Astrocyte (in vitro differentiated cells and primary cell): ENCODE measurements at places on chromosomes 16 and 17. TPM values are rescaled to one million over a fixed set of nuclear protein-coding genes. Genes with fewer than 3 reads are reported as not detected.
A peak's percentile ranks its signal among the peaks of the same experiment; 100 is the strongest.

DNA sequence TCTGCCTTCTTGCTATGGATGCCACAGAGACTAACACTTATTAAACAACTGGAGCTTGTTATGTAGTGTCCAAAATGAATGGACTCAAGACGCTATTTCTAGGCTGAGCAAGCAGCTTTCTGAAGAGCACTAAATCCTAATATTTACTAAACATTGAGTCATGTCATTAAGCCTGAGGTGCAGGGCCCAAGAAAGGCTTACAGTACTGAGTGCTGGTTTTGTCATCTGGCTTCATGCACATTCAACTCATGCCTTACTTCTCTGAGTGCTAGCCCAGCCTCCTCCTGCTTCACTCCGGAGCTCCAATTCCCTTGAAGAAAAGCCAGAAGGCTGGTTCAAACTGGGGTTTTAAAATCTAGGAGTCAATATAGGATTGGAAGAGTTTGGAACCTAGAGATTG lies 363.3 kb upstream of the CDH5 start:
- no peak overlapping the region for H3K4me3 ChIP-seq
- peaks cover 13% of the 10 kb centered on the region for H3K4me1 ChIP-seq
- H3K36me3 ChIP-seq, result no peaks in the 10 kb centered on the region
- no peak overlapping the region for H3K27ac ChIP-seq
- H3K27me3 ChIP-seq, result no peaks in the 10 kb centered on the region
- no peak for DNase-seq

DNA sequence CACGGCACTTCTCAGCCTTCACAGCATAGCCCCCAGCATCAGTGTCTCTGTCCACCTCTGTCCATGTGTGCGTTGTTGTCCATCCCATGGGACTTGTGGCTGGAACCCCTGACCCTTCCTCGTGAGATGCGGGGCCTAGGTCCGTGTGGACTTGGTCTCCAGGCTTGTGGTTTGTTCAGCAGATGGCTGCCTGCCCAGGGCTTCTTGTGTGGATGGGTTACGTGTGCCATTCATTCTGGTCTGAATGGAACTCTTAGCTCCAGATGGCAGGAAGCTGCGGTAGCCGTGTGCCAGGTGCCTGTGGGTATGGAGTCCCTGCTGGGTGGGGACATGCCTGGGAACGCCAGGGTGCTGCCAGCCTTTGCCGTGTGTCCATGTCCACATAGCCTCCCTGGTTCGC lies 31.7 kb upstream of the NUDT16L1 start:
- peaks cover 3% of the 10 kb centered on the region for H3K36me3 ChIP-seq
- peak; percentile 38 for DNase-seq
- no peaks in the 10 kb centered on the region for H3K27me3 ChIP-seq

GRCh38 chr16:49799172-49799571 lies 56.7 kb downstream of the ZNF423 start:
- no peaks in the 10 kb centered on the region for H3K27me3 ChIP-seq
- H3K27ac ChIP-seq, result no peak overlapping the region
- peak; percentile 27 for DNase-seq
- no peaks in the 10 kb centered on the region for H3K36me3 ChIP-seq
- H3K4me3 ChIP-seq, result no peak overlapping the region

GRCh38 chr17:72372185-72372584 lies 251.4 kb downstream of the SOX9 start:
- H3K27ac ChIP-seq, result no peak overlapping the region
- DNase-seq, result peak; percentile 42
- H3K4me3 ChIP-seq, result no peak overlapping the region
- no peaks in the 10 kb centered on the region for H3K36me3 ChIP-seq
- H3K27me3 ChIP-seq, result no peaks in the 10 kb centered on the region
- peaks cover 19% of the 10 kb centered on the region for H3K4me1 ChIP-seq

GRCh38 chr17:59505610-59506276 lies 59.7 kb upstream of the DHX40 start:
- no peak overlapping the region for H3K27ac ChIP-seq
- peaks cover 3% of the 10 kb centered on the region for H3K27me3 ChIP-seq
- peak; percentile 50 for DNase-seq
- no peak overlapping the region for H3K4me3 ChIP-seq

- no peak overlapping the region for H3K27ac ChIP-seq
- no peak for DNase-seq
- peaks cover 22% of the 10 kb centered on the region for H3K27me3 ChIP-seq
Measured at GRCh38 chr16:57708168-57708567, 13.6 kb downstream of the DRC7 start.

GRCh38 chr17:77322514-77323412 lies 182.0 kb downstream of the SEC14L1 start:
- H3K4me1 ChIP-seq, result peaks cover 68% of the 10 kb centered on the region
- no peaks in the 10 kb centered on the region for H3K27me3 ChIP-seq
- H3K4me3 ChIP-seq, result peak overlapping the region; percentile 53
- peak; percentile 99 for DNase-seq
- H3K27ac ChIP-seq, result peak overlapping the region; percentile 98

DNA sequence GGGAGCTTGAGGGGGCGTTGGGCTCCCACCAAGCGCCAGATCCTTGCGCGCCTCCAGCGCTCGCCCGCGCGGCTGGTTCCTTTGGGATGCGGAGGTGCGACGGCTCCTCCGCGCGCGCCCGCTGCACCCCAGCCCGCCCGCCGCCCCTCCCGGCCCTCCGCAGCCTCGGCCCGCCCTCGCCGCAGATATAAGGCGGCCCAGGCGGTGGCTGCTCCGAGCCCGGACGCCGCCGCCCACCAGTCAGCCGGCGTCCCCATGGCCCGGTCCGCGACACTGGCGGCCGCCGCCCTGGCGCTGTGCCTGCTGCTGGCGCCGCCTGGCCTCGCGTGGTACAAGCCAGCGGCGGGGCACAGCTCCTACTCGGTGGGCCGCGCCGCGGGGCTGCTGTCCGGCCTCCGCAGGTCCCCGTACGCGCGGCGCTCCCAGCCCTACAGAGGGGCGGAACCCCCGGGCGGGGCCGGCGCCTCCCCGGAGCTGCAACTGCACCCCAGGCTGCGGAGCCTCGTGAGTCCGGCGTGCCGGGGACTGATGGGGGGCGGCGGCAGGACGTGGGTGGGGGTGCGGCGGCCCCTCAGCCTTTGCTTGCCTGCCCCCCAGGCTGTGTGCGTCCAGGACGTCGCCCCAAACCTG lies at the start of gene NPB:
Gene NPB, plus strand, starts transcription at position 216 of the 630 bp plus-strand sequence. Its CDS starts 40 bp downstream, at position 256.
- peaks cover 32% of the 10 kb centered on the region for H3K4me1 ChIP-seq
- H3K27me3 ChIP-seq, result no peaks in the 10 kb centered on the region
- H3K4me3 ChIP-seq, result peak within 1 kb of the TSS; percentile 1

GRCh38 chr17:40106760-40107521 lies 6.6 kb upstream of the NR1D1 start:
- H3K27ac ChIP-seq, result no peak overlapping the region
- H3K4me1 ChIP-seq, result peaks cover 51% of the 10 kb centered on the region
- no peak overlapping the region for H3K4me3 ChIP-seq
- no peaks in the 10 kb centered on the region for H3K27me3 ChIP-seq

DNA sequence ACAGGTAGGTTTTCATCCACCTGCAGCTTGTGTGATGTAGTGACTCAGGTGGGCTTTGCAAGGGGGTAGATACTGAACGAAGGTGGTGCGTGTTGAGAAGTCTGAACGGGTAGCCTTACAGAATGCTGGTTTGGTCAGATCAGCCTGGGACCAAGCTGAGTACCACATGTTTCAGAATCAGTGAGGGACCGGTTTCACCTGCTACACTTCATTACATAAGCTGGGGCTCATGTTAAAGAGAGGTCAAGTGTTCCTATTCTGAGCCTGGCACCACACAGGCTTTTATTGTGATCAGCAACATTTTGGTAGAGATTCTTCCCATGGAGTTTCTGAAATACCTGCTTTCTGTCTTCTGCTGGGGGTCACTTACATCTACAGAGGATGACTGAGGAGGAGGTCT lies 207.4 kb upstream of the EEF2KMT start:
- DNase-seq, result no peak
- H3K27me3 ChIP-seq, result no peaks in the 10 kb centered on the region
- no peak overlapping the region for H3K27ac ChIP-seq
- no peaks in the 10 kb centered on the region for H3K36me3 ChIP-seq
- no peaks in the 10 kb centered on the region for H3K4me1 ChIP-seq

GRCh38 chr17:75876190-75876937 lies 2.0 kb downstream of the TRIM47 start:
- H3K4me1 ChIP-seq, result peaks cover 37% of the 10 kb centered on the region
- peak overlapping the region; percentile 82 for H3K27ac ChIP-seq
- no peak for DNase-seq

DNA sequence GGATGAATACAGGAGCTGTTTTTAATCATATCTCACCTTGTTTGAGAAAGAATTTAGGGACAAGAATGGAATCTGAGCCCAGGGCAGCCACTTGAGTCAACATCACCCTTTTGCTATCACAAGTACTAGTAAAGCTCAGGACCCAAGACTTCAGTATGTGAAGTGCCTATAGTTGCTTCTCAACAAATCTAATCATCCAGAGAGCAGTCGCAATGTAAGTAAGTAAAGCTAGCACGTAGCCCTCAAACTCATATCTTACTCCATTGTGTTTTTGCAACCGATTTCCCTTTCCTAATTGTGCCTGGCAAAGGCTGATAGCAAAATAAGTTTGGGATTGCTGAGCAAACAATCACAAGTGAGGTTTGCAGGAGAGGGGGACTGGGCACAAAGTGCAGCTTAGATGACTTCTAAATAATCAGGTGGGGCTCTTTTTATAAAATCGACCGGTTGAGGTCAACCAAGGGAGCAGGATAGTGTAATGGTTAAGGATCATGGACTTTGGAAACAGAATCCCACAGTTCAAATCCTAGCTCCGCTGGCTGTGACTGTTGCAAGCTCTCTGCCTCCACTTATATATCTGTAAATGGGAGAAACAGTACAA lies 13.0 kb downstream of the TOB1 start:
- H3K27ac ChIP-seq, result no peak overlapping the region
- H3K4me3 ChIP-seq, result no peak overlapping the region
- no peak for DNase-seq
- peaks cover 12% of the 10 kb centered on the region for H3K27me3 ChIP-seq
- H3K36me3 ChIP-seq, result no peaks in the 10 kb centered on the region

GRCh38 chr17:66494023-66494803 lies 191.8 kb downstream of the PRKCA start:
- H3K27me3 ChIP-seq, result no peaks in the 10 kb centered on the region
- H3K36me3 ChIP-seq, result no peaks in the 10 kb centered on the region
- H3K4me3 ChIP-seq, result no peak overlapping the region

DNA sequence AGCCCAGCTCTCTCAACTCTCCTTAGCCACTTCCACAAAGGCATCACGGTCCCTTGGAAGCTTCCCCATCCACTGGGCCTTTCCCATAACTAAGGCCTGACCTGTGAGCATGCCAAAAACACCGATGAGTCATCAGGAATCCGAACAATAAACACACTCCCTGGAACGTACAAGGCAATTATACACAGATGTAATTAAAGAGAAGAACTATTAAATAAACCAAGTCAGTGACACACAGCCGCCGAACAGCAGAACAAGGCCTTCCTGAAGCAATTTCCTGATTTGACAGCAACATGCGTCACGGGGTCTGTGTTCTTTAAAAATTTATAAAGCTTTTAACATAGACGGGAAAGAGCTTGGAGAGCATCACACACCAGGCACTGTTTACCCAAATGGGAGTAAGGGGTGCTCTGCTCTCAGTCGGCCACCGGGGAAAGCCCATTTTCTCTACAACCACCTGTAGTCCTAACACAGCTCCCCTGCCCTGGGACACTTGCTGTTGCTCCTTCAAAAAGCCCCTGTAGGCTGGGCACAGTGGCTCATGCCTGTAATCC lies 29.4 kb downstream of the COG7 start:
- H3K27me3 ChIP-seq, result no peaks in the 10 kb centered on the region
- peak; percentile 95 for DNase-seq
- peaks cover 20% of the 10 kb centered on the region for H3K4me1 ChIP-seq
- no peaks in the 10 kb centered on the region for H3K36me3 ChIP-seq
- peak overlapping the region; percentile 53 for H3K27ac ChIP-seq

GRCh38 chr16:598823-599739 lies 9.2 kb downstream of the RAB40C start:
- DNase-seq, result no peak
- H3K27ac ChIP-seq, result no peak overlapping the region

DNA sequence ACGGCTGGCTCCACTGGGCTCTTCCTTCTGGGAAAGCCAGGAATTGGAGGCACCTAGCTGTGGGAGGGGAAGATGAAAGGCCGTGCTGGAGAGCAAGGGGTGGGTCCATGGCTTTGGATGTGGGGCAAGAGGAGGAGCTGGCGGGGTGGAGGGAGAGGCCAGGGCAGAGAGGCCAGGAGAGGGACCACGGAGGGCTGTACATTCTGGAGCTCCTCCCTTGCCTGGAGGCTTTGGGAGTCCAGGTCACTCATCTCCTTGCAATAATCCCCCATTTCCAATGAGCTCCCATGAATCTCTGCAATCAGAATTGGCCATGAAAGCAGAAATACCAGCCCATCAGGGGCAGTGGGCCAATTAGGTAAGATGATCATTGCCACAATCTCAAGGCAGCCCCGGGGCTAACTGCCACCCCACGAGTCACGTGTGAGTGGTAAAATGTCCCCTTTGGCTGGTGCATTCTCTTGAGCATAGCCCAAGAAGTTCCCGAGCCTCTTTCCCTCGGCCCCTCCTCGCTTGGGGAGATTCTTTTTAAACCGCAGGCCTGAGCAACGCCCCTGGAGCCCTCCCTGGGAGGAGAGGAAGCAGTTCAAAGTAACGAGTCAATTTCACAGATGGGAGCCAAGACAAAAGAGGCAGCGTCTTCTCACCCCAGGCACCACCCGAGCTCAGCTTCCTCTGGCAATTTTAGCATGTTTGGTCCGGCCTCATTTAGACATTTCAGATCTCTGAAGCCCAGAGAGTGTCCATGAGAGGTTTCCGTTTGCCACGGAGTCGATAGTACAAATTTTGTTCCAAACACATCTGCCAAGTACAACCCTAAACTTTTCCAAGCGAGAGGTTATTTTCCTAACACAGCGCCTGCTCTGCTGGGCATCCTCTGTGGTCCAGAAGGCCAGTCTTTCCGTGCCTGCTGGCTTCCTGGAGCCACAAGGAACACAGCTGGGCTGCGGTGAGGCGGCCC lies 13.4 kb downstream of the RTN4RL1 start:
- no peaks in the 10 kb centered on the region for H3K36me3 ChIP-seq
- no peak overlapping the region for H3K27ac ChIP-seq
- peak; percentile 45 for DNase-seq
- H3K27me3 ChIP-seq, result peaks cover 1% of the 10 kb centered on the region

DNA sequence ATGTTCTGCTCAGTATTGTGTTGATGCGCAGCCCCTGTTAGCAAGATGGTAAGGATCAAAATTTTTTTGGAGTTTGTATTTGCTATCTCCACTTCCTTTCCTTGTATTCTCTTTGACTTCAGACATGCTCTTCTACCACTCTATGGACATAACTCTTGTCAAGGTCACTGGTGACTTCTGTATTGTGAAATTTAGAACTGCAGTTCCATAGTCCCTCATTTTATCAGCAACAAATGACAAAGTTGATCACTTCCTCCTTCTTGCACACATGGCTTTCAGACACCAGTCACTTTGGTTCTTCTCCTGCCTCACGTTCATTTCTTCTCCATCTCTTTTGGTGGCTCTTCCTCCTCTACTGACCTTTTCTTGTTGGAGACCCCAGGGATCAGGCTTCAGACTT lies 21.1 kb downstream of the COX11 start:
- no peak overlapping the region for H3K27ac ChIP-seq
- peaks cover 15% of the 10 kb centered on the region for H3K27me3 ChIP-seq
- H3K36me3 ChIP-seq, result no peaks in the 10 kb centered on the region
- H3K4me1 ChIP-seq, result peaks cover 20% of the 10 kb centered on the region
- no peak for DNase-seq
- no peak overlapping the region for H3K4me3 ChIP-seq

- peaks cover 6% of the 10 kb centered on the region for H3K27me3 ChIP-seq
- peaks cover 4% of the 10 kb centered on the region for H3K4me1 ChIP-seq
- H3K36me3 ChIP-seq, result no peaks in the 10 kb centered on the region
- H3K27ac ChIP-seq, result no peak overlapping the region
- no peak for DNase-seq
Measured at GRCh38 chr16:74760007-74760767, 14.4 kb downstream of the FA2H start.

The MYH4 gene
- total RNA-seq, result not detected in 2 replicates

The ADAMTS18 gene
- total RNA-seq, result 0.17 and 2.5 TPM in 2 replicates

The SPN gene
- total RNA-seq, result 0.07 TPM in 1 of 2 replicates, not detected in the other

The C17orf67 gene
- total RNA-seq, result 2.2 and 2.8 TPM in 2 replicates

The CDC6 gene
- 6.4 and 14.4 TPM in 2 replicates for total RNA-seq

The SLFN11 gene
- 0.25 and 0.75 TPM in 2 replicates for total RNA-seq

The GPATCH8 gene
- 38.0 and 43.3 TPM in 2 replicates for total RNA-seq

The MYO15A gene
- 0.32 and 0.48 TPM in 2 replicates for total RNA-seq
